ENCODE measurements at places on chromosomes 6 and 20.

- H3K36me3 ChIP-seq: no peaks in the 10 kb centered on the region
- H3K27me3 ChIP-seq: no peaks in the 10 kb centered on the region
- H3K4me1 ChIP-seq: peaks cover 5% of the 10 kb centered on the region
- H3K4me3 ChIP-seq: no peak overlapping the region
These were observed 7.2 kb upstream of the LCA5 start for GRCh38 chr6:79544299-79544927.

DNA sequence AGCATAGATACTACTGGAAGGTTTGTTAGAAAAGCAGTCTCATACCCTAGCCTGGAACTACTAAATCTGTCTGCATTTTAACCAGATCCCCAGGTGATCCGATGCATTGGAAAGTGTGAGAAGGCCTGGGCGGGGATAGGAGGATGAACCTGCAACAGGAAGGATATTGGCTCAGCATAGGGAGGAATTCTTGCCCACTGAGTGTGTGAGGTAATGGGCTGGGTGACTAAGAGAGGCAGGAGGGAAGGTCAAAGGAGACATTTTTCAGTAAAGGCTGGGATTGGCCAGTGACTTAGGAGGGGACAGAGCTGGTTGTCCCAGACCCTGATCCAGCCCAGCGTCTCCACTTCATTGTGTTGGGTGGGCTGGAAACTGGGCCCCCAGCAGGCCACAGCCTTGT lies 191.0 kb upstream of the LRFN2 start:
- H3K4me3 ChIP-seq: no peak overlapping the region
- peak; percentile 75 for DNase-seq
- H3K27ac ChIP-seq: no peak overlapping the region
- H3K27me3 ChIP-seq: no peaks in the 10 kb centered on the region
- H3K4me1 ChIP-seq: no peaks in the 10 kb centered on the region
- H3K36me3 ChIP-seq: no peaks in the 10 kb centered on the region

DNA sequence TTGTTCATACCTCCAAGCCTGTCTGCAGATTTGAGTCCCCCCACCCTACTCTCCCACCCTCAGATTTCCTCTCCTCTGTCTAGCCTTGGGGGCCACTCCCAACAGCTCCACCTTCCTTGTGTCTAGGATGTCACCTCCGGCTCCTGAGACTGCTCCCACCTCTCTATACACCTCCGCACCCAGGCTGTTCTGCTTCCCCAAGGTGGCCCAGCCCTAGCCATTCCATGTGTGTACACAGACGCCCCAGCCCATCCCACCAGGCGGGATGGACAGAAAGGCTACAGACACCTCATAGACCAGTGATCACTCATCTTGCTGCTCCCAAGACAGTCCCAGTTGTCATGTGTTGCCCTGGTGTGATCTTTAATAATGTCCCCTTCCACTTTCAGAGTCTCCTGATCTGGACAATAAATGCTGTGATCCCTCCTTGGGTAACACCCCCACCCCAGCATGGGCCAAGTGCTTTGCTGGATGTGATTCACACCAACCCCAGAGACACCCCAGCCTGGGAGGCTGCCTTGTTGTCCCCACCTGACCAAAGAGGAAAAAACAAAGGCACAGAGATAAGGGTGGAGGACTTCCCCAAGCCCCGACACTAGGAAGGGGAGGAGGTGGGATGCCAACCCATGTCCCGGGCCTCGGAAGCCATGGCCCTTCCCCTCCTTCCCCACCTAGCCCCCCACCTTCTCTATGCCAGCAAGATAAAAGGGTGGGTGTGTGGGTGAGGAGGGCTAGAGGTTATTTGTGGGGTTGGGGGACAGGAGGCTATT lies 36.1 kb downstream of the MDFI start:
- no peaks in the 10 kb centered on the region for H3K4me1 ChIP-seq
- H3K27me3 ChIP-seq: no peaks in the 10 kb centered on the region
- no peaks in the 10 kb centered on the region for H3K36me3 ChIP-seq
- H3K4me3 ChIP-seq: no peak overlapping the region
- no peak for DNase-seq
- H3K27ac ChIP-seq: no peak overlapping the region

DNA sequence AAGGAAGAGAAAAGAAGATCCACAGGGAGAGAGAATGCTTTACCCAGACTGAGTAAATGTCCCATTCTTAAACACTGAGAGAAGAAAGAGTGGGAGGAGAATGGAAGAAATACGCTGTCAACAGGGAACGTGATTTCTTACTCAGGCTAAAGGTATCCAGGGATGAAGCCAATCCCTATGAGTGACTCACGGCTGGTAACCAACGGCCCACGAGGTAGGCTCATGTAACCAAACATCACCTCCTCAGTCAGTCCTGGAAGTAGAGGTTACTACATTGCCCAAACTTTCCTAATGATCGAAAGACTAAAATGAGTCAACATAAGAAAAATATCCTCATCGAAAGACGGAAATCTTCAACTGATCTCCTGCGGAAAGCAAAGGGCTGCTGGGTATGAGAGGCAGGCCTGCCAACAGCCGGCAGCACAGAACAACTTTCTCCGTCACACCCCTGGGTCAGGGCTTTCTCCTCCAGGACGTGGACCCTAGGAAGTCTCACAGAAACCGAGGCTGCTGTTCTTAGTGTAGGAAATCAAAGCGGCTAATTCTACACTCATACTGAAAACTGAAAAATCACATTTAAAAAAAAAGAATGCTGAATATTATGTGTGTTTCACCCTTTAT lies 292.6 kb downstream of the GMDS start:
- H3K27ac ChIP-seq: no peak overlapping the region
- DNase-seq: peak; percentile 65
- no peaks in the 10 kb centered on the region for H3K27me3 ChIP-seq
- H3K4me3 ChIP-seq: no peak overlapping the region

DNA sequence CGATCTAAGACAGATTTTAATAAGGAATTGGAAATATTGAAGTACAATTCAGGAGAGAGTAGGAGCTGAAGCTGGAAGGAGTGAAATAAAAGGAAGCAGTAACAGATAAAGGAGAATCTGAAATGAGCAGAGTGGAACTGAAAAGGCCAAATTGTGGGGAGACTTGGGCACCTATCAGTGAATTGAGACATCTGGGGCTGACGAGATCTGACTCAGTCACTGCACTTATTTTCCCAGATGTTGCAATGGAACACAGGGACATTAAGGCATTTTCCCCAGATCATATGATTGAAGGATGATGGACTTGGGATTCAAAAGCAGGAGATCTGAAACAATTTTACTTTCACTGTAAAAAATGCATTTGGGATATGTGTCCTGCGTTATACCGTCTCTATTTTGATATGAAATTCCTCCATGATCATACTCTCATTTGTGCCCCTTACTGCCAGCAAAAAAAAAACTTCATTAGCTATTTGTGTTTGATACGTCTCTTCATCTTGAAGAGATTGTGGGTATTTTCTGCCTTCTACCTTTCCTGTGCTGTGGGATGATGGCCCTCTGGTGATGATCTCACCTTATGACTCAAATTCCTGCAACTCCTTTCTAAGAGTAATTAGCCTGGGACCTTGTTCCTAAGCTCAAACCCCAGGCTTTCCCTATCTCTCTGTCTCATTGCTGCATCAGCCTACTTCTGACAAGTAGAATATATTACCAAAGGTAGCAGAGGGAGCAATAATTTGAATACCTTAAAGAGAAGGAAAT lies 278.5 kb upstream of the MAN1A1 start:
- no peak overlapping the region for H3K4me3 ChIP-seq
- H3K27me3 ChIP-seq: no peaks in the 10 kb centered on the region
- peaks cover 2% of the 10 kb centered on the region for H3K4me1 ChIP-seq
- DNase-seq: peak; percentile 88

DNA sequence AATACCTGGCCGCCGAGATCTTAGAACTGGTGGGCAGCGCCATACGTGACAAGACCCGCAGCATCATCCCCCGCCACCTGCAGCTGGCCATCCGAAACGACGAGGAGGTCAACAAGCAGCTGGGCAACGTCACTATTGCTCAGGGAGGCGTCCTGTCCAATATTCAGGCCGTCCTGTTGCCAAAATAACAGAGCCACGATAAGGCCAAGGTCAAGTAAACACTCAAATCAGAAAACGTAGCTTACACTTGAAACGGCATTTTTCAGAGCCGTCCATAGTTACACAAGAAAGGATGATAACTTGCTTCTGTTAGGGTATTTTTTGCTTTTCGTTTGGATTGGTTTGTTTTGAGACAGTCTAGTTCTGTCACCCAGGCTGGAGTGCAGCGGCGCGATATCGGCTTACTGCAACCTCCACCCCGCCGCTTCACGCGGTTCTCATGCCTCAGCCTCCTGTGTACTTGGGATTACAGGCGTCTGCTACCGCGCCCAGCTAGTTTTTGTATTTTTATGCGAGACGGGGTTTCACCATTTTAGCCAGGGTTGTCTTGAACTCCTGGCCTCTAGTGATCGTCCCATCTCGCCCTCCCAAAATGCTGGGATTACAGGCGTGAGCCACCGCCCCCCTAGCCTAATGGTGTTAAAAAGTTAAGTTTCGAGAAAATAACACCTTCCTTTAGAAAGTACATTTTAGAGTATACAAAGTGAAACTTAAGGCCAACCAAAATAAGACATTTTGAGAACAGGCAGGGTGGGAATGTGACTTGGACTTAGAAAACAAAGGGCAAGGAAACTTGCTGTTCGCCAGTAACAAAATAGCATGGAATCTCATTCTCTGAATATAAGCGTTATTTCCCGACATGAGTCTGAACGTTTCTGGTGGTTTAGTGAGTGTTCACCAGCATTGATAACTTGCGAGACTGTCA lies 42.8 kb upstream of the HFE start:
- no peaks in the 10 kb centered on the region for H3K36me3 ChIP-seq
- peak overlapping the region; percentile 47 for H3K4me3 ChIP-seq
- no peak for DNase-seq
- H3K4me1 ChIP-seq: no peaks in the 10 kb centered on the region
- H3K27me3 ChIP-seq: no peaks in the 10 kb centered on the region
- peak overlapping the region; percentile 63 for H3K27ac ChIP-seq

DNA sequence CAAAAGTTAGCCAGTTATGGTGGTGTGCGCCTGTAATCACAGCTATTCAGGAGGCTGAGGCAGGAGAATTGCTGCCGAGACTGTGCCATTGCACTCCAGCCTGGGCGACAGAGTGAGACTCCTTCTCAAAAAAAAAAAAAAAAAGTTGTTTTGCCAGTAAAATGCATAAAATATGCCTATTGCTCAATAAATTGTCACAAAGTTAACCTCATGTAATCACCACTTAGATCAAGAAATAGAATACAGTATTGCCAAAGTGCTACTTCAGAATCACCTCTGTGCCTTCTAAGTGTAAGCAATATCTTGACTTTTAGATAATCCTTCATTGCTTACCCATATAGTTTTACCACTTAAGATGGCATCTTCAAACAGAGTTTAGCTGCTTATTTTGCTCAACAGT lies 80.7 kb downstream of the TRMT11 start:
- H3K4me1 ChIP-seq: peaks cover 5% of the 10 kb centered on the region
- DNase-seq: no peak
- no peaks in the 10 kb centered on the region for H3K36me3 ChIP-seq
- H3K27ac ChIP-seq: no peak overlapping the region
- H3K27me3 ChIP-seq: no peaks in the 10 kb centered on the region
- no peak overlapping the region for H3K4me3 ChIP-seq

DNA sequence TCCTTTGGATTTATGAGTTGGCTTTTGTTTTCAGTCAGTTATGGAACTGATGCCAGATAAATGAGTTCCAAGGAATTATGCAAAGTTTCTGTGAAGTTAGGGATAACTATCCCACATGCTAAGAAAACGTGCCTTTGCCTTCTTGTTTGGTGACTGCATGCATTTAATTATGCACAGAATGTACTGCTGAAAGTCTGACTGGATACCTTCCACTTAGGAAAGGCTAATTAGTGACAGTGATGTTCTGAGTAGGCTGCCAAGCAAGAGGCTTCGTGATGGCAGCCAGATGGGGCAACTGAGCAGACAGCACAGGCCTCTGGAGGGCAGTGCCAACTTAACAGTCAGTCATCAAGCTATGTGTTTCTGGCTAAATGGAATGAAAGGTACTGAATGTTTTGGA lies 289.9 kb downstream of the CD109 start:
- H3K27ac ChIP-seq: no peak overlapping the region
- no peaks in the 10 kb centered on the region for H3K36me3 ChIP-seq
- DNase-seq: peak; percentile 16
- no peaks in the 10 kb centered on the region for H3K4me1 ChIP-seq
- no peaks in the 10 kb centered on the region for H3K27me3 ChIP-seq

Data from mesendoderm (in vitro differentiated cells).